Activated CD4-positive, alpha-beta T cell treated with anti-CD3 and anti-CD28 coated beads, Interleukin-2, amount 50 U/mL, for 48 hours (primary cell): ENCODE measurements at places on chromosomes 3 and 15.

DNA sequence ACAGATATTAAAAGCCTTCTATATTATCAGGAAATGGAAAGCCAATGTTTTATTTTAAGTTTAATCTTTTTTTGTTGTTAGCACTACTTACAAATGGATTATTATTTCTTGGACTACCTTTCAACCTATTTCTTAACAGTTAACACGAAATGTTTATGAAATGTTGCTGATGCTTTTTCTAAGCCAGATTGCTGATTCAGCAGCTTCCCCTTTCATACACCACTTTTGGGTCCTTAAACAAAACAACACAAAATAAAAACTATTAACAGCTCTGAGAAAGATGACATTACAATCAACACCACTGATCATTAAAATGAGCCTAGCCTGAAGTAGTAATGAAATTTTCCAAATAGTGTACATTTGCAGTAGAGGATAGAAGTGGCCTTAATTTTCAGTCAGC lies 99.2 kb upstream of the VEPH1 start:
- DNase-seq, result no peak

DNA sequence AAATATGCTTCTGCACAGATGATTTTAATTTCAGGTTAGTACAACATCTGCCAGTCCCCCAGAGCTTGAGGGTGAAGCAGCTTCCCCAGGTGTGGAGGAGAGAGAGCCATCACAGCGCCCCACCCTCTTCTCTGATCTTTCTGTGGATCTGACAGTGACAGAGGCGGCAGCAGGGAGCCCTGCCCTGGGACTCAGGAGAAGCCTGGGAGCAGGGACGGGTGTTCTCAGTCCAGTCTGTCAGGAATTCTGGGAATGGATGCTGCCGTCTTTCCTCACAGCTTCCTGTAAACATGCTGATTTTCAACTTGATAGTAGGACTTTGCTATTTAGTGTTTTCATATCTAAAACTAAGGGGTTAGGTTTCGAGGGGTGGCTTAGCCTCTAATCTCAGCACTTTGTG lies 11.4 kb upstream of the RAB8B start:
- DNase-seq, result no peak

- no peak for DNase-seq
Observed at GRCh38 chr3:86711634-86712033, 279.3 kb downstream of the VGLL3 start.

DNA sequence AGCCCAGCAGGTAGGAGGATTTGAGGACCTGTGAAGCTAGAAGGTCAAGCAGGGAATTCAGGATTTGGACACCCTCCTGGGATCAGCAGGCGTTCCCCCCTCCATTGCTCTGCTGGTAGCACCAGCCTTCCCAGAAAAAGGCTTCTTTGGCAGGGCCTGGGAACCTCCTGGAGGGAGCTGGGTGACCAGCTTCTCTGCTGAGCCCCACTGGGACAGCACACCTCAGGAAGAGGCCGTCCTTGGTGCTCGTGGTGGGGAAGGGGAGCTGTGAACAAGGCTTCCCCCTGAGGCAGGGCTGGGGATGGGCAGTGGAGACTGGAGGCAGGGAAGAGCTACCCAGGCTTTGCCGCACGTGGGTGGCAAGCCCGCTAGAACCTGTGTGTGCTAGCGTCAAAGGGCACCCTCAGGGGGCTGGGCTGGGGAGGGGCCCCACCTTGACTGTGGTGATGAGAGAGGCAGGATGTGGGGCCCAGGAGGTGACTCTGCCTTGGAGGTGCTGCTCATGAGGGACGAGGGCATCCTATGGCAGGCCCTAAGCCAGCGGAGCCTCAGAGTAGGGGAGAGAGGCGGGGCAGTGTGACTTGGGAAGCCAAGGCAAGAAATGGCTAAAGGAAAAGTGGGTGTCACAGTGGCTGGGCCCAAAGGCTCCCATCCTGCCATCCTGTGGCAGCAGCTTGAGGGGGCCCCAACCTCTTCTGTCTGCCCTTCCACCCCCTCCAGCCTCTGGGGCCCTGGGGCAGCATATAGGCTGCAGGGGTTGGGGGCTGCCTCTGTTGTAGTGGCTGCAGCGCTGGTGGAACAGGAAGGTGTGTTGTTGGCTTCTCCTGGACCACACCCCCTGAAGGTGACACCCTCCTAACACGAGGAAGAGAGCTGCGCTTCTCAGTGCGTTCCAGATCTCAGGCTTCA lies 20.7 kb downstream of the KLF13 start:
- DNase-seq, result peak; percentile 88

GRCh38 chr15:41647262-41647661 lies 12.9 kb upstream of the MGA start:
- DNase-seq, result no peak

- no peak for DNase-seq
Observed at GRCh38 chr3:105542282-105543019, 175.7 kb downstream of the ALCAM start.

DNA sequence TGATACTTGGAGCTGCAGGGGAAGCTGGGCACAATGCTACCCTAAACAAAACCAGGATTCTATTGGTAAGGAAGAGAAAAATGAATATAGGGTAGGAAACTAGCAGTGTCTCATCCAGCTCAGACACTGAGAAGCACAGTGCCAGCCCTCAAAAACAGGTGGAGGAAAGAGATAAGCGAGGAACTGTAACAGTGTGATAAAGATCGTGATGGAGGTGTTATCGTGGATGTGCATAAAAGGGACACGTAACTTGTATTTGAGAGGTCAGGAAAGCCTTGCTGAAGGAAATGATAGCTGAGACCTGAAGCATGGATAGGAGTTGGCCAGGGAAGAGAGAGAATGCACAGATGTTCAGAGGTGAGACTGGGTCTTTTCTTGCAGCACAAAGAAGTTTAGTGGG lies 27.4 kb downstream of the MIX23 start:
- DNase-seq, result no peak

DNA sequence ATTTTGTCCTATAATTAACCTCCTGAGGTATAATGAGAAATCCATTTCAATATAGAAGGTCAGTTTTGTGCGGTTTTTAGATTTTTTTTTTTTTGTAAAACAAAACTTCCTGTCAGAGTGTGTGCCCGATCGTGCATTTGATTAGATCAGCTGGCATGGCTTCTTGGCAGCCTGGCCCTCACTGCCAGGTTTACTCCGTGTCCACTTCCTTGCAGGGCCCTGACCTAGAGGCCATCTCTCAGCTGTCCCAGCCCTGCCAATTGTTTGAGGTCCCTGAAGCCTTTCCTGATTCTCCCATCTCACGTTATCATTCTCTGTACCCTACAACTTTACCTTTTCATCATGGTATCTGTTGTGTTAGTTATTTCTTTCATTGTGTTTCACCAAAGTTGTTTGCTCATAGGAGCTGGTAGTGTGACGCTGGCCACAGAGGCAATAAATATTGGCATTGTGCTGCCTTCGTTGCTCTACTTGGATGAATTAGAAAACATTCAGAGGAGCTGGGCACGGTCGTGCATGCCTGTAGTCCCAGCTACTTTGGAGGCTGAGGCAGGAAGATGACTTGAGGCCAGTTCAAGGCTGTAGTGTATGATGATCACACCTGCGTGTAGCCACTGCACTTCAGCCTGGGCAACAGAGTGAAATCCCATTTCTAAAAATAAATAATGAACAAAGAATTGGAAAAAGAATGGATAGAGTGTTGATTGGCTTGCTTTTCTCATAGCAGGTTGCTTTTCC lies 202.0 kb downstream of the GHSR start:
- DNase-seq, result no peak

DNA sequence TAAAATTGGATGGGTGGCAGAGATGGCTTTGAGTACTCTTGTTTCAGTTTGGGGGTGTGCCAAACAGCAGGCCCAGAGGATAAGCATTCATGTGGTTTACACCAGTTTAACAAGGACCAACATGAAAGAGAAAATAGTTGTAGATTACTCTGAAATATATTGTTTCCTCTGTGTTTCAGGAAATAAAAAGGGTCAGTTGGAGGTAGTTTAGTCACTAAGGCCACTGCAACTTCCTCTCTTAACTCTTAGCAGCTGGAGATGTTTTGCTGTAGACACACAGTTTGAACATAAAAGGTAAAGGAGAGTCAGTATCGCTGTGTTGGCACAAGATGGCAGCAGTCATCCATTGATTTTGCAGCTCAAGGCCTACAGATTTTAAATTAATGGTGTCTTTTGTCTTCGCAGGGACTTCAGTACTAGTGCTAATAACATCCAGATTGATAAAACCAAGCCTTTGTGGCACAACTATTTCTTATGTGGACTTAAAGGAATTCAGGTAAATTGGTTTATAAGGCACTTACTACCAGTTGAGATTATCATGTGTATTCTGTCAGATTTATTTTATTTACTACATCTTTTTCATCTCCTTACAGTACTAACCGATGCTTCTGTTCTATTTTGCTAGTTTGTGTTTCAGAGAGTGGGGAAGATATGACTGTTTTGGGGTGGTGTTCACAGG lies 65.5 kb downstream of the GALK2 start:
- DNase-seq, result peak; percentile 10

DNA sequence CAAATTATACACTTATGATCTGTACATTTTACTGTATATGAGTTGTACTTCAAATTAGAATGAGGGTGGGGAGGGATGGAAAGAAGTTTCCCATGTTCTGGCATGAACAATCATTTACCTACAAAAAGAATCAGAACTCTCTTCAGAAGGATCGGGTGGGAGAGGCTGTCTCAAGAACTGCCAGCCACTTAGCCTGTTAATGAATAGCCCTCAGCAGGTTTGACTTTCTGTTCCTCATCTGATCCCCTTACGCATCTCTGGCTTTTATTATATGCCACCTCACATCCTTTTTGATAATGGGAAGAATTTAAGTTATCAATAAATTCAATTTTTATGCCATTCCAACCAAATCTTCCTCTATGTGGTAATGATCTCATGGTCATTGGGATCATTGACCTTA lies 168.3 kb upstream of the TGFBR2 start:
- DNase-seq, result no peak

DNA sequence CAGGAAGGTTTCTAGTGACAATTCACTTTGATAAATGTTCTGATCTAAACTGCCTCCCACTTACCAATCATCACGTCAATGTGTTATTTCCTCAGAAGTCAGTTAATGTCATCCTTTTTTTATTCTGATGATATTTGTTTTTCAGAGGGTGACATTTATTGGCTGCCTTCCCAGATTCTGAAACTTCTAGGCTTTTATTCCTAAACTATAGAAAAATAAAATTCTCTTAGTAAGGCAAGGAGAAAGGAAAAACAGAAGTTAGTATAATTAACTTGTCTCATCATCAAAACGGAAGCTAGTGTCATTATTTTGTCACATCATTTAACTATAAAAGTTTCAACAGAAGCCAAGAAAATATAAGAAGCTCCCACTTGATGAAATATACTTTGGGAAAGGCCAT lies 100.0 kb upstream of the C3orf80 start:
- no peak for DNase-seq

DNA sequence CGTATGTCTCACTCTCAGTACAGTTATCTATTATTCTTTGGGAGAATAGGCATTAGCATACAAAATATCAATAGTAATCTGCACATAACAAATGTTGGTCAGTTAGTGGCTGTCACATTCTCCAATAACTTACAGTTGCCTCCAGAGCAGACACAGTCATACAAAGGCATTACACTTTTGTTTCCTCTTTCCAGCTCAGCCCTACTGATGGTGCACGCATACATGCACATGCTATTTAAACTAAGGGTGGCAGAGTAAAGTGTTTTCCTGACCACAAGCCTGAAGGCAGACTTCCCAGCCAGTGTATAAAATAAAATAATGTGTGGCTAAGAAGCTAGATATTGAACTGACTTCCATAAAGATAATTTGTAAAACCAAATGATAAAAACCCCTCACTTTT lies 47.6 kb downstream of the PHLDB2 start:
- DNase-seq, result no peak

DNA sequence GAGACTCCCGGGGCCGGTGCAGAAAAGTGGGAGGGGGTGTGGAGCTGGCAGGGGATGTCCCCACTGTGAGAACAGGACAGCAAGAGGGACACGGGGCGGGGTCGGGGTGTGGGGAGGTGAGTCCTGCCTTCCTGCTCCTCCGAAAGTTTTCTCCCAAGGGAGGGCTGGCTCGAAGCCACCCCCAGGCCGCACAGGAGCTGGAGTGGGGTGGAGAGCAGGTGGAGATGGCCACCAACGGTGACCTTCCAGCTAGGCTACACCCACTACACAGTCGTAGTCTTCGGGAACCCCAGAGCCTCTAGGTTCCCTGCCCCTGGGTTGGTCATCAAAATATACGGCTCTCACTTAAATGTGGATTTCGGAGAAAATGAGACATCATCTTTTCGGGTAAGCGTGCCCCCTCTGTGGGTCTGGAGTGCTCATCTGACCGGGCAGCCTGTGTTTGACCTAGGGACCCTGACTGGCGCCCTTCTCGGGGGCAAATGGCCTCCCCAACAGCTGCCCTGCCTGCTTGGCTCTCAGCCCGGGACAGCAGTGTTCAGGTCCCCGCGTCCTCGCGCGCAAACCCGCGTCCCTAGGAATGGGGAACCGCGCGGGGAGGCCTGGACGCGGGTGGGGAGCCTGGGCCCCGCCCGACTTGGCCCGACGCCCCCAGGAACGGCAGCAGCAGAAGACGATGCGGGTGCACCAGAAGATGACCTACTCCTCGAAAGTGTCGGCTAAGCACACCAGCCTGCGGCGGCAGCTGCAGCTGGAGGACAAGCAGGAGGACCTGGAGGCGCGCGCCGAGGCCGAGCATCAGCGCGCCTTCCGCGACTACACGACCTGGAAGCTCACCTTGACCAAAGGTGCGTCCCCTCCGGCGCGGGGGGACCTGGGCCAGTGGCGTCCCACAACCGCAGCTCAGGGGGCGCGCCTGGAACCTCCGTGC lies 21.2 kb downstream of the CFAP100 start:
- DNase-seq, result no peak

DNA sequence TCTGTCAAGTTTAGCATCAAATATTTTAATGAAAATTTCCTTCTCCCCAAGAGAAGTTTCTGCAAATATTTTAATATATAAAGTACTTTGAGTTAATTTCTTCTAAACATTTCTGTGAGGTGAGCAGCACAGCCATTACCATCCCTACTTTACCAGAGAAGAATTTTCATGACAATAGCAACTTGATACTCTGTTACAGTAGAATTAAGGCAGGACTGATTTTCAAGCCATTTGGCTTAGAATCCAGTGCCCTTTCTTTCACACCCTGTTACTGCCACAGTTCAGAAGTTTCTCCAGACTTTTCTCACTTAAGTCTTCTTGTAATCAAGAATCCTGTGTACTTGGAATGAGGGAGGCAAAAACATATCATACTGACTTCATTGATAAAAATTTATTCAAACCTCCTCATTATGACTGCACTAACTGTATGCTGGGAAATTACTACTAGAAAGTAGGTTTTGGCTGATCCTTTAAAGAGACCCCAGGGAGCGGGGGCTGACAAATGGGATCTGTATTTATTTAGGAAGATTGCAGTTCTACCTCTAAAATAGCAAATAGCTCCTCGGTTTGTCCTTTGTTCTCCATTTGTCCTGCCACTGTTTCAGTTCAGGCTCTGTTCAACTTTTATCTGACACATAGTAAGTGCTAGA lies 557.0 kb upstream of the SGO1 start:
- DNase-seq, result no peak

DNA sequence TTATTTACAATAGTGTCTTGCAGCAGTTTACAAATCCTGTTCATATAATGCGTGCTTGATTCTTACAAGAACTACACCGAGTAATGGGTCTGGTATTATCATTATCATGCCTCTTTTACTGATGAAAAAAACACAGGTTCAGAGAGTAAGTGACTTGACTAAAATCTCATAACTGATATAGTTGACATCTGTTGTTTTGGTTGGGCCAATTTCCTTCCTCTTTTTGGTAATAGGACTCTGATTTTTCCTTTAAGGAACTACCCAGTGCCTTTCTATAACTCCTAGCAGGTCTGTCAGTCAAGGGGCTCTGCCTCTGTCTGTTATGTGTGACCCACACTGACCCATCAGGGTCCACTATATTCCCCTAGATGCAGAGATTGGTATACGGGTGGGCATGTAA lies 14.6 kb upstream of the BLOC1S6 start:
- DNase-seq, result no peak

- DNase-seq, result no peak
Observed at GRCh38 chr3:29083676-29084075, 197.2 kb upstream of the RBMS3 start.
